Neural crest cell (in vitro differentiated cells): ENCODE measurements at places on chromosomes 1 and 21. TPM values are rescaled to one million over a fixed set of nuclear protein-coding genes. Genes with fewer than 3 reads are reported as not detected.

- no peak for DNase-seq
Observed at GRCh38 chr1:234490793-234491479, 12.0 kb upstream of the TARBP1 start.

MYOG gene
- total RNA-seq, result not detected in 2 replicates

COL11A1 gene
- 21.5 and 25.1 TPM in 2 replicates for total RNA-seq

MATN1 gene
- 0.32 and 0.54 TPM in 2 replicates for total RNA-seq

THEM5 gene
- not detected in 2 replicates for total RNA-seq

YBEY gene
- 23.0 and 23.1 TPM in 2 replicates for total RNA-seq

DNA sequence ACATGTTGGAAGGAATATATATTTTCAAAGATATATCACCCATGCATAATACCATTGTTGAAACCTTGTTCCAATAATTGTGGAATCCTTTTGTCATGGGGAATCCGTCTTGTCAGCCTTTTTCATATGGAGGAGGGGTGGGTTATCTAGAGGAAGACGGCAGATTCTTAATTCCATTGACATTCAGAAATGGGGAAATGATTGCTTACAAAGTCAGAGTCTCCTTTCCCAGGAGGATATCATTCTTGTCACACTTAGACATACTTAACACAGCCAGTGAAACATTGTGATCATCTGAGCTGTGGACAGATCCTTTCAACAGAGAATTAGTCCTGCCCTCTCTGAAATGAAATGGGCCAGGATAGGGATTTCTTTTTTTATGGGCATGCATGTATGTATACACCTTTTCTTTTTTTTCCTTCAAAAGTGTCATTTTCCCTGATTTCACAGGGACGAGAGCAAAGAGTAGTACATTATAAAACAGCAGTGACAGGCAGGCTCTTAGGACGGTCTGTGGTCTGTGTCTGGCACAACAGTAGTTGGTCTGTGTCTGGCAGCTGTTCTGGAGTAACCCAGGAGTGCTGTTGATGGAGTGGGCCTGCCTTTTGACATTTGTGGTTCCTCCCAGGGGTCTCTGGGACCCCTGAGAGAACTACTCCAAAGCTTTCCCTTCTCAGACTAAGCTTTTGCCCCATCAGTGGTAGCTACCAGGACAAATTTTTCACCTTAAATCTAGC lies 50.1 kb downstream of the VPS13D start:
- no peak for DNase-seq

USP33 gene
- 64.1 and 67.4 TPM in 2 replicates for total RNA-seq

GRCh38 chr1:228994676-228995594 lies 259.7 kb downstream of the RHOU start:
- DNase-seq, result no peak

- no peak for DNase-seq
Observed at GRCh38 chr21:14699433-14700407, 153.6 kb upstream of the SAMSN1 start.

FCRL2 gene
- not detected in 2 replicates for total RNA-seq

GRCh38 chr21:28224191-28224726 lies 768.4 kb downstream of the LTN1 start:
- no peak for DNase-seq

ASTN1 gene
- 21.8 TPM in 2 replicates for total RNA-seq

- DNase-seq, result no peak
Observed at GRCh38 chr1:87938631-87939030, 610.0 kb downstream of the LMO4 start.

DNA sequence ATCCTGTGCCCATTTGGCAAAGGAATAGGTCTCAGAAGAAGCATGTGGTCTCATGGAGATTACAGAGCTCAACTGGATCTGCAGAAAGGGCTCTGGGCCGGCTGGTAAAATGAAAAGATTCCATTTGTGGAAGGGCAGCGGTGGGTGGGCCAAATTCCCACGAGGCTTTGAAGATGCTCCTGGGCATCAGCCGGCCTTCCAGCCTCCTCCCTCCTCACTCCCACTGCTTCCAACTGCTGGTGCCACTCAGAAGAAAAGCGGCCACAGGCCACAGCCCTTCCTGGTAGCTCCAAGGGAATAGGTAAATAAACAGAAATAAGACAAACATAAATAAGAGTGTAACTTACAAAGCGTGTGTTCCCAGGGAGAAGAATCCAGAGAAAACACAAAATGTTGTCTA lies 136.3 kb upstream of the SLC44A3 start:
- no peak for DNase-seq
